ENCODE measurements at places on chromosomes 5 and 9. TPM values are rescaled to one million over a fixed set of nuclear protein-coding genes. Genes with fewer than 3 reads are reported as not detected.

Gene GPR150
- under 0.01 TPM for total RNA-seq

Gene FAXDC2
- total RNA-seq, result 12.7 TPM

Gene IL4
- not detected for total RNA-seq

Gene SPATA31C1
- not detected for total RNA-seq

Gene CREB3
- 125 TPM for total RNA-seq

Gene ABO
- total RNA-seq, result not detected

Gene LHX2
- total RNA-seq, result not detected

Gene SPATA31D4
- total RNA-seq, result not detected

Gene TRPM3
- total RNA-seq, result under 0.01 TPM

Gene HK3
- under 0.01 TPM for total RNA-seq

Gene CDH9
- not detected for total RNA-seq

Gene SOX30
- total RNA-seq, result not detected

Gene RFX3
- 3.3 TPM for total RNA-seq

Gene PCDHB16
- under 0.01 TPM for total RNA-seq

Gene CCL28
- total RNA-seq, result 4.2 TPM

Gene TLX3
- not detected for total RNA-seq

Gene SLC4A9
- not detected for total RNA-seq

Gene TMOD1
- total RNA-seq, result not detected

Gene STPG3
- not detected for total RNA-seq

Gene SLC6A7
- under 0.01 TPM for total RNA-seq

Gene IRX2
- total RNA-seq, result not detected

Gene PLPP7
- 4.3 TPM for total RNA-seq

Gene EQTN
- not detected for total RNA-seq

Gene PCDHGB7
- 7.6 TPM for total RNA-seq

Gene PFDN1
- 64.8 TPM for total RNA-seq

Gene CORO2A
- total RNA-seq, result 0.44 TPM

Gene SARDH
- total RNA-seq, result 11.9 TPM

Gene FOXD4L4
- 0.14 TPM for total RNA-seq

Gene NUTM2F
- not detected for total RNA-seq

Gene PPWD1
- 29.8 TPM for total RNA-seq

Gene DMGDH
- 1.5 TPM for total RNA-seq

Gene C5orf52
- not detected for total RNA-seq

Gene AJM1
- total RNA-seq, result 1.4 TPM
